Nucleus accumbens (tissue), 56 donors: ENCODE measurements at places on chromosomes 1 and 21.

GRCh38 chr1:221709854-221710253 is 32.0 kb downstream of the DUSP10 start:
- no peak for DNase-seq

DNA sequence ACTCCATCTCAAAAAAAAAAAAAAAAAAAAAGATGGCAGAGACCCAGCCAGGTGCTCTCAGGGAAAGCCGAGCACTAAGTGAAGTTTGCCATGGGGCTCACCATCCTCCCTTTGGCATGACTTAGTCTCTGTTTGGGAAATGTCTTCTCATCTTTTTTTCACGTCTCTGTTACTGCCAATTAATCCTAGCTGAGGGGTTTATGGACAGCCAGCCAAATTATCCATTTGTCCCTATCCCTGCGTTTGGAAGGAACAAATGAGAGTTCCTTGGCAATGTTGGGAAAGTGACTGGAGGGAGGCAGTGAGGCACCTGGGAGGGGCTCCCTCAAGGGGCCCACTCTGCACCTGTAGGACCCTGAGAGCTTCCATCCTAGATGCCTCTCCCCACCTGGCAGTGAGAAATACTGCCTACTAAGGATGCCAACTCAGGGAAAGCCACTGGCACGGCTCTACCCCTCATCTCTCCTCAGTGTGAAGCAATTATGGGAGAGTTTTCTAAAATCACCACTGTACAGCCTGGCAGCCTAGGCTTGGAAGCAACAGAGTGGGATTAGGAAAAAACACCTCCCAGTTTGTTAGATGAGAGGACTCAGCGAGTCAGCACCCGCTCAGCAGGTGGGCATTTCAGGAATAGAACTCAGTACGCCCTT is 19.8 kb upstream of the SLC2A7 start:
- no peak for DNase-seq

DNA sequence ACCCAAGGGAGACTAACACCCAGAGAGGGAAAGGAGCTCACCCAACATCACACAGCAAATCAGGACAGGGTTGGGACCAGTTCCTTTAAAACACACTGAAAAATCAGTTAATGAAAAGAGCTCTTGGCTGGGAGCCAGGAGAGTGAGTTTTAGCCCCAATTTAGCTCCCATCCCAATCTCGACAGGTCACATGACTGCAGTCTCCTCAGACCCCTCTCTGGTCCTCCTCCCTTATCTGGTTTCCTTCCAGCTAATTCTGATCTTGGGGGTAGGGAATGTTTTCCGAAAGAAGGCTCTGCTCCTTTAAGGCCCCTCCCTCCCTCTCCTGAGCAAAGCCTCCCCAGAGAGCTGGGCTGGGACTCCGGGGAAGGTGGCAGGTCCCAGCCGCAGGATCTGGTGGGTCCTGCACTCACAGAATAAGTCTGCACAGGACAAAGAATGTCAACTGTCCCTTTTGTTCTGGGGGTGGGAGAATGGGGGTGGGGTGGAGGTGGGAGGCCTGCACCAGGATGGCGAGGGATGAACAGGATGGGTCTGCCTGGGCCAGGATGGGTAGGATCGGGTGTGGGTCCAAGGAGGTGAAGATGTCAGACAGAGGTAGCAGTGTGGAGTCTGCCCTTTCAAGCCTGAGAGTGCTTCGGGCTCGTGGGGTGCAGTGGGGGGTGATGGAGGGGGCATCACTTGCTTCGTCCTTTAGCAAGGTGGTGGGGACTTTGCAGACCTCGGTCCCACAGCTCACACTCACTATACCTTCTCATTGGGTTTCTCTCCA is 57.3 kb upstream of the SSBP3 start:
- no peak for DNase-seq

- DNase-seq = no peak
Measured at GRCh38 chr1:166080277-166080966, 86.4 kb downstream of the FAM78B start.

DNA sequence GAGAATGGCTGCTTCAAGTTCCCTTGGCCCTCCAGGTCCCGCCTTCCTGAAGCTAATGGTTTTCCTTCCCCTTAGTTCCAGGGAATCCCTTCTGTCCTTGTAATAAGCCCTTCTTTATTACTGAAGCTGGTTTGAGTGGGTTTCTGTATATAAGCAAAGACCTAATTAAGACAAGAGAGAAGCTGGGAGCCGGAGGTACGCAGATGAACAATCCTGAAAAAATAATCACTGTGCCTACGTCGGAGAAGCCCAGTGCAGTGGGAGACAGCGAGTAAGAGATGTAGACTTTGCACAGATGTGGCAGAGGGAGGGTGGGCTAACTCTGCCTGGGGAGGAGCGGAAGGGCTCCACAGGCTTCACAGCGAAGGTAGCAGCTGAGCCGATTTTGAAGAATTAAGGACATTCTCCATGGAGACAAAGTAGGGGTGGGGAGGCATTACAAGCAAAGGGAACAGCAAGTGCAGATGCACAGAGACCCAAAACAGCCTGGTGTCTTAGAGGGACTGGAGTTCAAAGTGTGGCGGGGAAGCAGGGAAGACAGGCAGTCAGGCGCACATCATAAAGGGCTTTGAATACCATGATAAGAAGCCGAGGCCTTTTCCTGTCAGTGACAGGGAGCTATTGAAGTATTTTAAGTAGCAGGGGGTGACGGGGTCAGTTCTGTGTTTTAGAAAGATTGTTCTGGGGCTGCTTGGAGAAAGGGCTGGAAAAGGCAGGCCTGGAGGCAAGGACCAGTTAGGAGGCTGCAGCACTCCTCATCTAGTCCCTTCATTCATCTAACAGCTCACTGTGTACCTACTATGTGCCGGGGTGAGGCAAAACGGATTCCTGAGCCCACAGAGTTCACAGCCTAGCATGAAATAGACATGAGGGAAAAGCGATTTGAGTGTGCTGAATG is 6.5 kb downstream of the RIMS3 start:
- DNase-seq = no peak

- peak; percentile 35 for DNase-seq
Measured at GRCh38 chr1:89631816-89632656, 884 bp upstream of the LRRC8C start.

DNA sequence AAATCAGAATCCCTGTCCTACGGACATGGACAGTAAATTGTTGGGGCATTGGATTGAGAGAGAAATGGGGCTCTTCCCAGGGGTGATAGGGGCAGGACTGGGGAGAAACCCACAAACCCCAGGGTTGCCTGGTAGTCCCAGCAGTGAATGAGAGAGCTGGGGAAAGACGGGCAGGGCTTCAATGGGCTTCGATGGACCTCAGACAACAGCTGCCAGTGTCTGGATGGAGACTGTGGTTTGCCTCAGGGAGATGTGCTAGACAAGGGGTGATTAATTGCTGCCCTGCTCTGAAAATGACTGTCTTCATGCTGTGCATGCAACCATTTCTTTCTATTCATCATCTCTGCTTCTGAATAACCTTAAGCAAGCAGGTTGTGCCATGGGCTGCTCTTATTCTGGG is 7.4 kb downstream of the GPR25 start:
- DNase-seq = no peak

DNA sequence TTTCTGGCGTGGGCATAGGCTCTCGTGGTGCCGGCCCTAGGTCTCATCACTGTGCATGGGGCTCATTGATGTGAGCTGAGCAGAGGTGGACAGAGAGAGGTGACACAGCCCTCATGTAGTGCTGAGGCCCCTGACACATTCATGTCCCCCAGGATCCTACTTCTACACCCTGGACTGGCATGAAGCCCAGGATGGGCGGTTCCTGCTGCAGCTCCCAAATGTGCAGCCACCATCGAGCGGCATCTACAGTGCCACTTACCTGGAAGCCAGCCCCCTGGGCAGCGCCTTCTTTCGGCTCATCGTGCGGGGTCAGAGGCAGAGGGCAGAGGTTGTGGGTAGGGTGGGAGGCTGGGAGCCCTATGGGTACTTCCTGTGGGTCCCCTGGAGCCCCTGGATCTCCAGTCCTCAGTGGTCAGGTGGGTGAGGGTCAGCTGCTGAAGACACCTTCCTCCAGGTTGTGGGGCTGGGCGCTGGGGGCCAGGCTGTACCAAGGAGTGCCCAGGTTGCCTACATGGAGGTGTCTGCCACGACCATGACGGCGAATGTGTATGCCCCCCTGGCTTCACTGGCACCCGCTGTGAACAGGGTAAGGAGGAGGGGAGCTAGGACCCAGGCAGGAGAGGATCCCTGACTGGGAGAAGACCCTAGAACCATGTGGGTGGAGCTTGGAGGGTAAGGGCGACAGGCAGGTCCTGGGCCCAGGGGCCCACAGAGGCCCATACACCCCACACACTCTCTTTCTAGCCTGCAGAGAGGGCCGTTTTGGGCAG is 6.1 kb downstream of the TIE1 start:
- DNase-seq = no peak

DNA sequence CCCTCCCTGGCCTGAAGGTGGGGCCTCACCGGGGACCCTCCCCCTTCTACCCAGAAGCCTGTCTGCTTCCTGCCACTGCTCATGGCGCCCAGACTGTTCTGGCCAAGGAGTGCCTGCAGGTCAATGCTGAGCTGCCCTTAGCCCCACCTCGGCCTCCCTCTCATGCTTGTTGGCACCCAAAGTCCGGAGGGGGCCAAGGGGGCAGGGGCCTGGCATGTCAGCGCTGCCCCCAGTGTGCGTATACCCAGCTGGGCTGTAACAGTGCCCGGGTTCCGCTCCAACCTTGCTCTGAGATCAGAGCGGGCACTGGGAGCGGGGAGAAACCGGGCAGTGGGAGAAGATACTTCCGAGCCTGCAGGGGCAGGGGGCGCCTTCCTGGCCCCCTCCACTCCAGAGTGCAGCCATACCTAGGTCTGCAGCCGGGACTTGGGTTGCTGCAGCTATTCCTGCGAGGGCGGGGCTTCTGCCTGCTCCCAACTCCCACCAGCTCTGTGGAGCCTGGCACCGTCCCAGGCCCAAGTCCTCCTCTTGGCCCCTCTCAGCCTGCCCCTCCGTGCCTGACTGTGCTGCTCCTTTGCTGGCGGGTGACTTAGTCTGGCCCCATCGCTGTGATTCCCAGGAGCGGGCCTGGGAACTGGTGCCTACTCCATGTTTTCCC is 21.4 kb upstream of the TGFB2 start:
- DNase-seq = no peak

DNA sequence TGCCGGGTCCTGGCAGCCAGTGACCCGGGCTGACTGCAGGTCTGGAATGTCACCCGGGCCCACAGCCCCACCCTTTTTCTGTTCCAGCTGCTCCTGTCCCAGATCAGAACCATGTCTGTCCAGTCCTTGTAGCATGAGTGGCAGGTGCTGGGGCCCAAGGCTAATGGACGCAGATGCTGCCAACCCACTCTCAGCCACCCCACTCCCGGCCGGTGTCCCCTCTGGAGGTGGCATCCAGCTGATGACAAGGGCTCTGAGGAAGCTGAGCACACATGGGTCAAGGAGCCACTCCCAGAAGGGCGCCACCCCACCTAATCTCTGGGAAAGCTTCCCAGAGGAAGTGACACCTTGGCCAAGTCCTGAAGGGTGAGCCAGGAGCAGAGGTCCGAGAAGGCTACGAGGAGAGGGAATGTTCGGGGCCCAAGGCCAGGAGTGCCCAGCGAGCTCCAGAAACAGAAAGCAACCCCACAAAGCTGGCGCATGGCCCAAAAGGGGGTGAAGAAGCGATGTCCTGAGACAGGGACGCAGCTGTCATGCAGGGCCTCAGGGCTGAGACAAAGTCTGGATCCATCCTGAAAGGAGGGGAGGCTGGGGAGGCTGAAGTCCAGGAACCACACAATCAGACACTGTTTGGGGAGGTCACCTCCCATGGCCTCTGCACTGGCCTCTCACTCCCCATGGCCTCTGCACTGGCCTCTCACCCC is 39.5 kb downstream of the ACOT7 start:
- DNase-seq = no peak

- no peak for DNase-seq
Measured at GRCh38 chr1:181128592-181129497, 40.3 kb downstream of the IER5 start.

GRCh38 chr1:28494737-28495136 is 11.1 kb upstream of the RCC1 start:
- DNase-seq = no peak

DNA sequence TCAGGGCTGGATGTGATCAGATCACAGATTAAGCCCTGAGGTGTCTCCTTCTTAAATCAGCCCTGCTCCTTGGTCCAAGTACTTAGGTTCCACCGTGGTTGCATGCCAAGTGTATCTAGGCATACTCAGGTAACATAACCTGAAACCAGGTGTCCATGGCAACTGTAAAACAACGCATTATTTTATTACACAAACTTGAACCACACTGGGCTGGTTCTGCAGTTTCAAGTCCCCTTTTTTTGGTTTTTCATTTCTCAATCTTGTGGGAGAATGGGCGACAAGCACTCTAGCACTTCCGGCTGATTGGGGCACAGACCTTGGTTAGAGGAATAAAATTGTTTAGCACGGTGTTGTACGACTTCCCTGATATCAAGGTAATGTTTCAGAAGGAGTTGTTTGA is 65.2 kb downstream of the GBP6 start:
- no peak for DNase-seq

GRCh38 chr1:58689167-58689566 is 10.7 kb downstream of the MYSM1 start:
- no peak for DNase-seq

DNA sequence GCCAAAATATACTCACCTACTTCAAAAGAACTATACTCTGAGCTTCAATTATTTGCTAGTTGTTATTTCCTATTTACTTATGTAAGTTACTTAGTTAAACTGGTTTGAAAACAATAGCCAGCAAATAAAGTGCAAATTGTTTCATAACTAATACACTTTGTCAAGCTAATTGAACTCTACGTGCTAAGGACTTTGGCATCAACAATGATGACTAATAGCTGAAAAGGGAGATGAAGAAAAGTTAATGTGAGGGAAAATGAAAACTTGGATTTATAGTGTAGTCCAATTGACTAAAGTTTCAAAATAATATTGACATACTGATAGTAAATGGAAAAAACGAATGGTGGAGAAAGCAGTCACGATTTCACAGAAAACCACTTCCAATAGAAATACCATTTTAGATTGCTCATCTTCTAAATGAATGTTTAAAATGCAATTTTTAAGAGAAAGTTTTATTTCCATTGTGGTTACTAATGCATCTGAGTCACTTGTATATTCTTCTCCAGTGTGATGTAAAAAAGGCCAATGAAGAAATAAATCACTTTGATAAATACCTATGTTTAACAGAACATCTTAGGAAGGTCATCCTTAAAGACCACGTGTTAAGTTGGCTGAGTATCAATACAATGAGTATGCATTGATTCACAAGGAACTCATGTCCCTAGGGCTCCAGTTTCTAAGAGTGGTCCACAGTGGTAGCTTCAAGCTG is 455.2 kb downstream of the LTN1 start:
- no peak for DNase-seq

DNA sequence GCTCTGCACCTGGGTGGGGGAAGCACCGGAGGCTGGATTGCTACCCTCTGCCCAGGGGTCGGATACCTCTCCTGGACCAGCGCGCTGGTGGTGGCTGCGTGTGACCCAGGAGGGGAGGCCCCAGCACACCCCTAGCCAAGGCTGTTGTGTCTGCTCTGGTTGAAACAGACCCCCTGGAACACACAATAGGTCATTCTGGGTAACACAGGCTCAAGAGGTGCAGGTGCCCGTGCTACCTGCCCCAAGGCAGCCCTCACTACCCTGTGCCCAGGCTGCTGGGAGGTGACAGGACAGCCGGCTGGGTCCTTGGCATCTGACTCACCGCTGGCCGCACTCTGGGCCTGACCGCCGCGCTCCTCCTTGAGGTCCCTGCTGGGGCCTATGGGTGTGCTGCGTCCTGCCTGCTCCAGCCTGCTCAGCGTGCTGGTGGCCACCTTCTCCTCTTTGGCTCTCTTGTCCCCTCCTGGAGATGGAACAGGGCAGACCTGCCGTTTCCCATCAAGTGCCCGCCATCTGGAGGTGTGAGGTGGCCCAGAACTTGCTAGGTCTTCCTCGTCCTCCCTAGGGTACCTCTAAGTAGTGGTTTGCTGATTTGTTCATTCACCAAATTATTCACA is 30.0 kb downstream of the ZBTB17 start:
- no peak for DNase-seq
